Transverse colon (tissue), 4 donors: ENCODE measurements at places on chromosomes 11 and 22. TPM values are rescaled to one million over a fixed set of nuclear protein-coding genes. Genes with fewer than 3 reads are reported as not detected.
A peak's percentile ranks its signal among the peaks of the same experiment; 100 is the strongest.

SYT13 gene
- 24.7 TPM for total RNA-seq

DNA sequence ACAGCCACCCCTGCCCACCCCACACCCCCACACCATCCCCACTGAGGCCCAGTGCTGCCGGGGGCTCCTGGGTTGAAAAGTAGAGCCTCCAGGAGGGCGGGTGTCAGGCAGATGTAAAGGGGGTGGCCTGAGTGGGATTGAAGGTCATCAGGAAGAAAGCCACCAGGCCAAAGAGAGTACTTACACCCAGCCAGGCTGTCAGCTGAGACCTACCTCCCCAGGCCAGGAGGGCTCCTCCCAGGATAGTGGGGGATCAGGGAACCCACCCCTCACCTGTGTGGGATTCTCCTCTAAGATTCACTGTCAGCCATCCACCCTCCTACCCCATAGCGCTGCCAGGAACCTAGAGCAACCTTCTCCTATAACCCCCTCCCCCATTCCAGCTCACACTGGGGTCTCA is 17.2 kb upstream of the FCHSD2 start:
- DNase-seq, result no peak

GRCh38 chr11:40130427-40130826 is 1329.0 kb downstream of the LRRC4C start:
- no peak for DNase-seq

DNA sequence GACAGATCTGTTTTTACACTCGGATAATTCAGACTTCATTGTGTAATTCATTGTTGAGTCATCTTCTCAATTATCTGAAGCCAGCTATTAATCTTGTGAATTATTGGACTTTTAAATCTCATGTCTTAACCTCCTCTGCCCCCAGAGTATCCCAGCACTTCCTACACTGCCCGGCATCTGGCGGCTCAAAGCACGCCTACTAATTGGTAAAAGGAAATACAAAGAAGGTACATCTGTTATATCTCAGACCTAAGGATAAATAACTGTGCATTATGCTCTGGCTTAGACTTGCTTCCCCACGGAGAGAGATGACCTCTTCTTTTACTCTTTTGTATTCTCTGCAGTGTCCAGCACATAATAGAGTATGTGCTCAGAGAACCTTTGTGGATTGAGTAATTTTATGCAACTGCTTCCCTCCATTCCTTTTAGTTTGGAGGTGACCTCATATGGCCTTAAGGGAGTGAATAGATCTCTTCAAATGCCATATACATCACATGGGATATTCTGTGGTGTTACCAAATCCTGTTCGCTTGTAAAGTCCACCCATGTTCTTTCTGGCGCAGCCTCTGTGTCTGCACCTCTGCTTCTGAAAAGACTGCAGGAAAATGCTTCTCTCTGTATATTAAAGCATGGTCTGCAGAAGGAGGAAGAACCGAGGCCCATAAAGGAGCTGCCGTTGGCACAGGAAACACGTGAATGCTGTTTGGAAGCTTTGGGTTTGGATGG is 125.6 kb upstream of the SORL1-AS1 start:
- DNase-seq, result no peak

DNA sequence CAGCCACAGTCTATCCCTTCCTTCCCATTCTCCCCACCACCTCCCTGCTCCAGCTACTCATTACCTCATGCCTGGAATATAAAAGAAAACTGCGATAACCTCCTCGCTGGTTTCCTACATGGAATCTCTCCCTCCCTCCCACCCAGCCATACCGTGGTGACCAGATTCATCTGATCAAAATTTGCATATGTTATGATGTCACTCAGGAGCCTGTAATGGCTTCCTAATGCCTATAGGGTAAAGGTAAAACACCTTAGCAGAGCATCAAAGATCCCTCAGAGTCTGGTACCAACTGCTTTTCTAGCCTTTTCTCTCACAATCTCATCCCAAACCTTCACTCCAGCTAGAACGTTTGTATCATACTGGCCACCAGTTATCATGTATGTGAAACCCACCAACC is 19.6 kb downstream of the RTN4RL2 start:
- no peak for DNase-seq

DNA sequence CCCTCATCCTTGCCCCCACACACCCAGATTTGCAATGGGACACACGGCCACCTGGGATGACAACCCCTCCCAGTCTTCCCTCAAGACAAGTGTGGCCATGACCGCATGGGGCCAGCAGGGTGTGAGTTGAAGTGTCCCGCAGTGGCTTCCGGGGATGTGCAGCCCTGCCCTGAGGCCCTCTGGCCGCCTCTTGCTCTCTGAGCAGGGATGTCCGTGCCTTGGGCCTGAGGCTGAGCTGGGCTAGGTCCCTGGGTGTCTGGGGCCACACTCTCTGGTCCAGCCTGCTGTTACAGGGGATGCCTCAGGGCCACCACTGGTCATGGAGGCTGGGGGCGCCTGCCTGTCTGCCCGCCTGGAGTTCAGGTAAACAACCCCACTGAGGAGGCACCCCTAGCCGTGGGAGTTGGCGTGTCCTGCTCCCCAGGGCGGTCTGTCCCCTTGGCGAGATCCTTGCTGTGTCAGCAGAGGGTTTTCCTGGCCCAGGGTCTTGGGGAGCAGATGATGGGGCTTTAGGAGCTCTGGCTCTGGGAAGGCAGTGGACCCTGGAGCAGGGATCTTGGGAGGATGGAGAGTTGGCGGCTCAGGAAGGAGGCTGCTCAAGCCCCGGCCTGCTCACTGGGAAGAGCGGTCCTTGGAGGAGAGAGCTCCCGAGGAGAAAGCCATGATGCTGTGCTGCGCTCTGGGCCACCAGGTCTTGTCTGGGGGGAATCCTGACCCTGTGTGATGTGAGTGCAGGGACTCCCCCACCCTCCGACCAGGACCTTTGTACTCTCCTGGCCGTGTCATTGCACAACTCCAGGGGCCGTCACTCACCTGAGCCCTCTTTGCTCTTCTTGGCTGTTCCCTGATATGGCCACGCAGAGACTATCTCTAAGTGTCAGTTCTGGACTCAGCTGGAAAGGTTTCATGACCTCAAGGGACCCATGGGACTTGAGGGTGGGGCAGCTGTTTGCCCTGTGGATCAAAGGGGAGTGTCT is 67.9 kb downstream of the KCNQ1 start:
- peak; percentile 5 for DNase-seq
